ENCODE measurements at places on chromosomes 7 and 10.

GRCh38 chr10:33478089-33478674 is 143.7 kb upstream of the NRP1 start:
- no peak for DNase-seq

DNA sequence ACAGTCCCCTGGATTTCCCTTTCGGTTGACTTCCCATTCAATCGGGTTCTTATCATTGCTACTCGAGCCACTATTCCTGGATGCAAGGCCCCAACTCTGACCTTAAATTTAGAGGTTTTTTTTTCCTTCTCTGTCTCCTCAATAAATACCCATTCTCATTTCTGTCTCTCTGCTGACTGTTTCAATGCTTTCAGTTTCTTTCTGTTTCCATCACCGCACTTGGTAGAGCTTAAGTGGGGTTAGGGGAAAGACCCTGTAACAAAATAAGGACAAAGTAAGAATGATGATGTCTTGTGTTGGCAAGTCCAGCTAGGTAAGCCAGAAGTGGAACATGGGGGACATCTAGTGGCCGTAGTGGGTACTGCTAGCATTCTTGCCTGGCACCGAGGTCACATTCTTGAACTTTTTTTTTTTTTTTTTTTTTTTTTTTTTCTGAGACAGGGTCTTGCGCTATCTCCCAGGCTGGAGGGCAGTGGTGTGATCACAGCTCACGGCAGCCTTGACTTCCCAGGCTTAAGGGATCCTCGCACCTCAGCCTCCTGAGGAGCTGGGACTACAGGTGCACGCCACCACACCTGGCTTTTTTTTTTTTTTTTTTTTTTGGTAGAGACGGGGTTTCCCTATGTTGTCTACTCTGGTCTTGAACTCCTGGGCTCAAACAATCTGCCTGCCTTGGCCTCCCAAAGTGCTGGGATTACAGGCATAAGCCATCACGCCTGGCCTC is 40.3 kb downstream of the ZC3HC1 start:
- DNase-seq, result peak; percentile 68

GRCh38 chr10:124436191-124436638 is 13.6 kb downstream of the NKX1-2 start:
- no peak for DNase-seq

DNA sequence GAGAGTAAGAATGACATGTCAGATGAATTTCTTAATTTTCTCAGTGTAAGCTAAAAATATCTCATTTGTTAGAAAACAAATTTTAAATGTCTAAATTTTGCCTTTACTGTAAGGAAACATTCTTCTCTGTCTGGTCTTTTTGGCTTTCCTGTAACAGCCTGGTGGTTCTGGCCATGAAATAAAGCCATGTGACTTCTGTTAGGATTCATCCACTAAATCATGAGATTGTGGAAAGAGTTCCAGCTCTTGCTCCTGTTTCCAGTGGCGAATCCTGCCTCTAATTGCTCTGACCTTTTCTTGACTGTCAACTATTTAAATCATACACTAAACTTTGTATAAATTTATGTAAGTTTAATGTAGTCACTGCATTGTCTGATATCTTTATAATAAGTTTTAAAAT is 398.5 kb upstream of the AKR1E2 start:
- DNase-seq, result no peak

- no peak for DNase-seq
These were observed 3.1 kb downstream of the PCOLCE start for GRCh38 chr7:100604976-100605911.

- no peak for DNase-seq
These were observed 28.6 kb upstream of the COL13A1 start for GRCh38 chr10:69772933-69773704.

GRCh38 chr10:97843281-97843671 is 6.4 kb upstream of the GOLGA7B start:
- DNase-seq, result no peak

DNA sequence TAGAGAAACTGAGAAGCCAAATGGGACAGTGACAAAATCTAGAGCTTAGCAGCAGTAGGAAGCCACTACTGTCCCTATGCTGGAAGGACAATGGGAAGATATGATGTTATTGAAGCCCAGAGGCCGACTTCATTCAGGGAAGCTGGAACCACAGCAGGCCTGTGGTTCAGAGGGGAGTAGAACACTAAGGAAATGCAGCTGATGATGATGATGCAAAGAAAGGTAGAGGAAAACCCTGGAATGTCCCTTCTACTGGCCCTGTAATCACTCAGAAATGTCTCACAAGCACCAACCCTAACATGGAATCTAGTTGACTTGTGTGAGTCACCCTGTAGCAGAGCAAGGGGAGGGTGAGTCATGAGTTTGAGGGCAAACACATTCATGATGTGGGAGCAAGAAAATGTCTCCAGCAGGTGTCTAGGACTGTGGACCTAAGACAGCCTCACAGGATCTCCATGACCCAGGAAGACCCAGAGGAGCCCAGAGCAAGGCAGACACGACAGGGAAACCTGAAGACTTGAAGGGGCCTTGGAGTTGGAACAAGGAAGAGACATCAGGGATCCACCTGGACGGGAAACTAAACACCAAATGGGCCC is 37.0 kb upstream of the LRRC17 start:
- DNase-seq, result no peak

DNA sequence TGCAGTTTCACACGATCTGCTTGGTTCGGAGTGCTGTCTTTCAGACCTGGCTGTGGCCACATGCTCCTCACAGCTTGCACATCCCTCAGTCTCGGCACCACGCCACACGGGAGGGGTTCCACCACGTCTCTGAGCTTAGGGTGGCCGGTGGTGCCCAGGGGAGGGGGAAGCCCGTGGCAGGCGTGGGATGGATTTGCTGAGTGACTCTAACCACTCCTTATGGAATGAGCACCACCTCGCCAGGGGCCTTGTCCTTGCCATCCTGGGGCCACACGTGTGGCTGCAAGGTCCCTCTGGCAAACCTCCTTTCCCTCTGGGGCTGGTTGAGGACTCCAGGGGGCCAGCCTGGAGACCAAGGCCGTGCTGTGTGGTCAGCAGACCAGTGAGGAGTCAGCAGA is 29.1 kb upstream of the FAM20C start:
- DNase-seq, result no peak

GRCh38 chr7:150356265-150356897 is 12.2 kb upstream of the REPIN1 start:
- DNase-seq, result no peak

DNA sequence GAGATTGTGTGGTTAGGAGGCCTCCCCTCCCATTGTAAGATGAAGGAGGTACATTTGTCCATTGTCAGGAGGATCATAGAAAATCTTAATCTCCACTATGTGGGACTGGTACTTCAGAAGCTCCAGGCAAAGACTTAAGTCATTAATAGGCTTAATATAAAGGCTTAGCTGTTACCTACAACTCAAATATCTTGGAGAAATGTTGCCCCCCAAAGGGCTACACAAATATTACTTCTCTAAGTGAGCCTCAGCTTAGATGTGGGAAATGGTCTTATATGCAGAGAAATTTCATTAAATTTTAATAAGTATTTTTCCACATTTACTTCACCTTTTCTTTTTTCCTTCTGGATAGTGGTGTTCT is 27.2 kb downstream of the TAS2R41 start:
- DNase-seq, result no peak

- peak; percentile 17 for DNase-seq
These were observed 538 bp downstream of the AHCYL2 start for GRCh38 chr7:129225206-129225930.

DNA sequence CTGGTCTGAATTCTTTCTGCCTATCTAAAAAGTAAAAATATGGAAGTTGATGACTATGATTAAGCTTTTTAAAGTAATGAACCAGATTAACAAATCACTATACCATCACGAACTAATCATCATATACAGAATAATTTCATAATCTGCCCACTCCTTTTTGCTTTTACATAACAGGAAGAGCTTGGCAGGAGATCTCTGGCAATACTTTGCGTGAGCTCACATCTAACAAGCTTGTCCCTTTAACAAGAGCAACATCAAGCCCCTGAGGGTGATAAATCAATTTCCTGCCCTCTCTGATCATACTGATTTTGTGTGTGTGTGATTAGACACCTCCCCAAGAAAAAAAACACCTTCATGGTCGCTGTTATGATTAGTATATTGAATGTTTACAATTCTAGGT is 143.5 kb upstream of the ASAH2 start:
- no peak for DNase-seq

DNA sequence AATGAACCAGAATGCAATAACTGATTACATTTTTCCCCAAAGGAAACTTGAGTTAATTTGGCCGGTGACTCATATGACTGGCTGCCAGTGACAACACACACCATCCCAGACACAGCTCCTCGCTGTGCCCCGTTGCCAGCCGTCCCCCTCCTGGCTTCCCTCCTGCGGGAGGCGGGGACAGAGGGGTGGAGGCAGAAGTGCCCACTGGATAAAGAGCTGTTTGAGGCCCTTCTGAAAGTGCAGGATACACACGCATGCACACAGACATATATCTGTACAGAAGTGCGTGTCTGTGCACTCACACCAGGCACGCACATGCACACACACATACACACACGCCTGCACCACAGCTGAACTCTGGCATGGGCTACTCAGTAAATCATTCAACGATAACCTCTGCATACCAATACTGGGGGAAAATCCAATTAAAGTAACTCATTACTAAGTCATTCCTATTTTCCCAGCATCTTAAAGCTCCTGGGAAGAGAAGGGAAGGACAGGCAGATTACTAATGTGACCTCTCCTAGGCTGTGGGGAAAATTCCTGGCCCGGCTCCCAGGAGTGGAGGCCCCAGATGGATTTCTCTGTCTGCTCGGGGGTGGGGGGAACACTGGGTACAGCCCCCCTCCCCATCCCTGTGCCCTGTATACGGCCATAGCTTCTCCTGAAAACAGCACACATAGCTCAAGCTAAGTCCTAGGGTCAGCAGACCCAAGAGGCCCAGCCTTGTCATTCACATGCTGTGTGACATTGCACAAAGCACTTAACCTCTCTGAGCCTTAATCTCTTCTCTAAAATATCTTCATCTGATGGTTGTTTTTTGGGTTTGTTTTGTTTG is 52.3 kb upstream of the MYL10 start:
- no peak for DNase-seq

DNA sequence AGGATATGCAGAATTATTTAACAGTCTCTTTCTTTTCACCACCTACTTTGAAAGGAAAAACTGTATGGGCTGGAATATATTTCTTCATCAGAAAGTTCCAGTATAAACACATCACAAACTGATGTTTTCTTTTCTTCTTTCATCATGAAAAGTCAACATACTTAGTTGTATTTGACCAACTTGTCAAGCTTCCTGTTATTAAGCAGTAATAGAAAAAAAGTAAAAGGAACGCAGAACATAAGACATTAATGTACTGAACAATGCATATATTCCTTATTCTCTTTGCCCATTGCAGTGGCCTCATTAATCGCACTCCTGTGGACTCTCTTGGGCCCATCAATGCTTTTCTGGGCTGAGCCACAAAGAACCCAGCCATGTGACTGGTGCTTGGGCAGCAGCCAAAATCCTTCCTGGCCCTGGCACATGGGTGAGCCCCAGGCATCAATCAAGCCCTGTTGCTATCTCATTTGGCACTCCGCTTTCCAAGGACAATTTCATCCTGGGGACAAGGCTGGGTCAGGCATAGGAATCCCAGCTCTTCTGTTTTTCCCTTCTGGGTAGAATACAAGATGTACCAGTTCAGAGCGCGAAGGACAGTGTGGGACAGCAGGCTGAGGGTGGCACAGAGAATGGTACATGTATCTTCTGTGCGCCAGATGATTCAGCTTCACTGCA is 42.3 kb downstream of the RHOBTB1 start:
- DNase-seq, result no peak

GRCh38 chr7:101680406-101681145 is 51.5 kb upstream of the MYL10 start:
- DNase-seq, result no peak

DNA sequence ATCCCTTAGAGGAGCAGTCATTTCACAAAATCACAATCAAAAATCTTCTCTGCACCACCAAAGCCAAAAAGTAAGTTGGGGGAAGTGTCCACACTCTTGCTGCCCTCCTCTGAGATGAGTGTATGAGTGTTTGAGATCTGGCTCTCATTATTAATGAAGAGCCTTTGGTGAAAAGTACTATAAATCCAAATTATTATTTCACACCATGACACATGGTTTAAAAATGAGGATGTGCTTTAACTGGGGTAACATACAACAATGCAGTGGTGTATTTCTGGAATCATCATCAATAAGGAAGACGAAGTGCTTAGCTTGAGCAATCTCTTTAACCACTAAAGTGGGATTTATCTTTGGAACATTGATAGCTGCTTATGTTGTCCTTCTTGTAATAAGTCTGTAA is 114.2 kb upstream of the ADAM12 start:
- no peak for DNase-seq

DNA sequence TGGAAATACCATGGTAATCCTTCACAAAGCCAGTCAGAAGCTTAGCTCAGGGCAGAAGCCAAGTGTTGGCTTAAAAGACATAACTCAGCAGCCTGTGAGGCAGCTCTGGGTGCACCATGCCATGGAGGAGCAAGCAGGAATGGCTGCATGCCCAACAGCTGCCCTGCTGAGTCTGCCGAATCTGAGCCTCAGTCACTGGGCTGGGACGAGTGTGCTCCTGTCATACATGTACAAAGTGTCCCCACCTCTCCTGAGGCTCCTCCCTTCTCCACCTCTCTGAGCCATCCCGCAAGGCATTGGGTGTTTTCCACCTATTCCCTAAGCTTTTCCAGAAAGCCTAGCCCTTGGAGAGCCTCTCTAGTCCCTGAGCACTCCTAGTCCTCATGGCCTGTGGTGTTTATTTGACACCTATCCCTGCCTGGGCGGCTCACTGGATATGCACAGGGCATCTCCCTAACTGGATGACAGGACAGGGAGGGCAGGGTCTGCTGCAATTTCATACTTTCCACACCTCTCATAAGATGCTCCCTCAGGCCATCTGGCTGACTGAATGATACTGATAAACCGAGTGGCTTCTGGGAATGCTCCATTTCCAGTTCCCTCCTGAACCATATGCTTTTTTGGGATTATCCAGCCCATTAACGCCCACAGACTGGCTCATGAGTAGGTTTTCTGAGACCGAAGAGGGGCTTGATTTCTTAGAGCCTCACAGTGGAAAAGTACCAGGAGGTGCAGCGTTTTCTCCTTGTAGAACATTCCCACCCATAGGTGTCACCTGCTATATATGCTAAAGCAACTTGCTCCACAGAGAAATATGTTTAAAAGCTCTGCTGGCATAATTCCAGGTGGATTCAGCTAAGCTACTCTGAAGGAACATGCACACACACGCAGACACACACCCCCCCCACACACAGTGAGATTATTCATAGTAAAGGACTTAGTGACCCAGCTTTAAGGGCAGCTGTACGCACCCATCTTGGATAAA is 199.3 kb downstream of the SNX10 start:
- DNase-seq, result no peak

DNA sequence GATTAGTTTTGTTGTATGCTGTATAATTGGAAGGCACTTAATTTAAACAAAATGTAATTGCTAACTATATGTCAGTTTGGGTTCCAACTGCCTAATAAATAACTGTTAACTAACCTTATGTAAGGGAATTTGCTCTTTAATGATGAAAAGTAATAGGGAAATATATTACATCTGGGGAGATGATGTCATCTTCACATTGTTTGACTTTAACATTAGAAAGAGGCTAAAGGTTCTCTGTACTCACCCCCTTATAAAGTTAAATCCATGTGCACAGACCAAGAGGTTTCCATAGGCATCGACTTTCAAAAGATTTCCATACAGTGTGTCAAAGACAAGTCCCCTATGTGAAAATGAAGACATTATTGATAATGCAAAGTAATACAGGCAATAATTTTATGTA is 87.6 kb downstream of the NT5C2 start:
- no peak for DNase-seq

GRCh38 chr10:128036746-128037543 is 89.3 kb downstream of the MKI67 start:
- DNase-seq, result no peak
